ENCODE measurements at places on chromosomes 12 and 14.

GRCh38 chr12:28974166-28974565 is 174.9 kb upstream of the FAR2 start:
- DNase-seq: no peak

DNA sequence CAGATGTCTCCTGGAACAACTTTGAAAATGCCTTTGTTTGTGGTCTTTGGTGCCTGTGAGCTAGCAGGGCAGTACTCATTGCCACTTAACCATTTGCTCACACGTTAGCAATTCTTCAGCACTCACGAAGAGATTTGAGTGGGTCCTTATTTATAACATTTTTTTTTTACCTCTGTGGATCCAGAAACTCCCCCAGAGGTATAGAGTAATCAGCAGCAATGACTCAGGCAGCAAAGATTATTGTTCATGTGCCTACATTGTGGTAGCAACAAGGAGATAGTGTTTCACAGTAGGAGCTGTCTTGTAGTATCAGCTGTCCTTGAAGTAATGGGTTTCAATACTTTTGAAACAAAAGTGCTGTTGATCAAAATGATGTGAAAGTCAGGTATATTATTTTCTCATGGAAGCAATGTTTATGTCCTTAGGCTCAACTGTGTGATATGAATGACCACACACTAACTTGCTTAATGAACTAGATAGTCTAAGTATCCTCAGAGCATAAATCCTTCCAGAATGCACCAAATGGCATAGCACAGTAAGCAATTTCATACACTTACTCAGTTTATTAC is 304.1 kb downstream of the EGLN3 start:
- DNase-seq: no peak

DNA sequence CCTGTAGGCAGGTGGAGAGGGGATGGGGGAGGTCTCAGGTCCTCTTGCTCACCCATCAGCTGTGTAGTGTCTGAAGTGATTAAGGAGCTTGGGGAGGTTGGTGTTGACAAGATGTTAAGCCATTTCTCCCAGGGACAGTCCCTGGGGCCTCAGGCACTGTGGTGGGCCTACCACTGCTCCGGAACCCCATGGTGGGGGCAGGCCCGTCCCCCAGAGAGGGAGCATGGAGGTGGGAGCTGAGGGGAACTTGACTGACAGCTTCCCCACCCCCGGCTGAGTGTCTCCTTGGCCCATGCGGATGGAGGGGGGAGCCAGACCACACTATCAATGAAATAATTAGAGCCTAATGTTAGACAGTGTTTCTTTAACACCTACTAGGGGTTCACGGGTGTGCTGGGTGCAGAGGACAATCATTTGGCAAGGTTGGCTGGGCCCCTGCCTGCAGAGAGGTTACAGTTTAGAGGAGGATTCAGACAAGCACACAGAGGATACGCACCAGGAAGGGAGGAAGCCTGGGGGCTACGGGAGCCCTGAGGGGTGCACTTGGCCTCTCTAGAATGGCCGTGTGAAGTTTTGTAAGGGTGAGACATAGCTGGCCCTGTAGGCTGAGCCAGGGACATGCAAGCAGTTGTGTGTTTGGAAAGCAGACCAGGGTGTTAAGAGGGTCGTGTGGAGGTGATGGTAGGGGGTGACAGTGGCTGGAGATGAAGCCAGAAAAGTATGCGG is 19.3 kb upstream of the KRT80 start:
- no peak for DNase-seq

DNA sequence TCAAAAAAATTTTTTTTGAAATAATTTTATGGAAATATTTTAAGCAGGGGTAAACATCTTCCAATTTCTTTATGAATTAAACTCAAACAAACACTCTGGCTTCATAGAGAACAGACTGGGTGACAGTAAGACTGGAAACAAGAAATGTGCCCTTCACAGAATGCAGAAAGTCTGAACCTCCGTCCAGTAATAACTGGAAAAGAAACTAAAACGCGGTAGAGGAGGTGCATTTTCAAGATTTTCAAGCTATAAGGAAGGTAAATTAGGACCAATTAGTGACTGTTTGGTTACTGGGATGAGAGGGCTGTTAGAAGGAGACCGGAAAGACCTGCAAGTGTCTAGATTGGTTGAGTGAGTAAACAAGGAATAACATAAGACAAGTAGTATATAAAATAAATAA is 245.7 kb downstream of the CEP128 start:
- DNase-seq: no peak

DNA sequence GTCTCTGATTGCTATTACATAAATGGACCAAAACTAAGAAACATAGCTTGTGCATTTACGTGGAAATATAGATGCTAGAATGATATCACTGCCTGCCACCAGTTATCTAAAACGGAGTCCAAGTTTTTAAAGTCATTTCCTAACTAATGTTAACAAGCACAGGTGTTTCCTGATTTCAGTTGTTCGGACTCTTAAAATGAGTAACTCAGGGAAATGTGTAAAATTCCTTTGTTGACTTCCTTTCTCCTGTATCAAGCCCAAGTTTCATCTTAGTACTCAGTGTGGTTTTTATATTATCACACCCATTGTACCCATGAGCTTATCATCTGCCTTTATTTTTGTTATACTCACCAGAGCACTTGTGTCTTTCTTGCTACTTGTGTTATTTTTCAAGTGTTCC is 13.2 kb upstream of the PRKCH start:
- no peak for DNase-seq

DNA sequence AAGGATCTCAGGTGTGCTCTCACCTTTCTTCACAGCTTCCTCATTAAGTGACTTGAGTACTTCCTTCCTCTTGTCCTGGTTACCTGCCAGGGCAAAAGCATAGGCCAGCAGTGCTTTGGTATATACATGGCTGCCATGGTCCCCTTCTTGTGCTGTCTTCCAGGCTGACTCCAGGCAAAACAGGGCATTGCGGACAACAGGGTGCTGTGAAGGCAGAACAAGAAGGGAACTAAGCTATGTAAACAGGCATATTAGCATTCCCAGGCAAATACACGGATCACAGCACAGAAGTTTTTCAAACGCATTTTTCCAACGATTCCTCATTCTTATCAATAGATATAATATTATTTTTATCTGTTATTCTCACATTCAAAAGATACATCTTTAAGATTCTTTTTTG is 39.0 kb downstream of the A2M start:
- no peak for DNase-seq
